ENCODE measurements at places on chromosomes 11 and 22.
A peak's percentile ranks its signal among the peaks of the same experiment; 100 is the strongest.

- no peak for DNase-seq
Observed at GRCh38 chr11:33663121-33663520, 37.5 kb downstream of the C11orf91 start.

- DNase-seq = no peak
Observed at GRCh38 chr11:31875866-31876560, 64.9 kb upstream of the PAX6 start.

- DNase-seq = no peak
Observed at GRCh38 chr22:30743257-30744020, 48.8 kb downstream of the OSBP2 start.

DNA sequence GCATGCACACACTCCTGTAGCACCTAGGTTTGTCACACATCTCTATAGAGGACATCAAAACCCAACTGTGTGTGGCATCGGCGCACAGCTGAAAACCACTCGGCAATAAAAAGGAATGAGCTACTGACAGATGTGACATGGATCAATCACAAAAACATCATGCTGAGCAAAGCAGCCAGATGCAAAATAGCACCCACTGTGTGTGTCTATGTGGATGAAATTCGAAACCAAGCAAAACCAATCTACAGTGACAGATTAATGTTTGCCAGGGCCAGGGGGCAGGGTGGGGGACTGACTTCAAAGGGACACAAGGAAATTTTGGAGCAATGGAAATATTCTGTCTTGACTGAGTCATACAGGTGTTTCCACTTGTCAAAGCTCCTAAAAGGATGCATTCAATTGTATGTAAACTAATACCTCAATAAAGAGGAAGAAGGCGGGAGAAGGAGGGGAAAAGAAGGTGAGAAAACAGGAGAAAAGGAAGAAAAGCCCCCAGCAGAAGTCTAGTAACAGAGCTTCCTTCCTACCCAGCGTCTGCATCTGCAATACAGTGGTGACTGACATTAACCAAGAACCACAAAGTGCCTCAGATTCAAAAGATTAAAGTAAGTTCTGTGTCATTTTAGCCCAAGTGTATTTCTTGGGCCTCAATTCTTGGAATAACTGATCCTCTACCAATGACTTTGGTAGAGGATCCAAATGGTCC, 49.8 kb downstream of the PACSIN2 start:
- DNase-seq = no peak

DNA sequence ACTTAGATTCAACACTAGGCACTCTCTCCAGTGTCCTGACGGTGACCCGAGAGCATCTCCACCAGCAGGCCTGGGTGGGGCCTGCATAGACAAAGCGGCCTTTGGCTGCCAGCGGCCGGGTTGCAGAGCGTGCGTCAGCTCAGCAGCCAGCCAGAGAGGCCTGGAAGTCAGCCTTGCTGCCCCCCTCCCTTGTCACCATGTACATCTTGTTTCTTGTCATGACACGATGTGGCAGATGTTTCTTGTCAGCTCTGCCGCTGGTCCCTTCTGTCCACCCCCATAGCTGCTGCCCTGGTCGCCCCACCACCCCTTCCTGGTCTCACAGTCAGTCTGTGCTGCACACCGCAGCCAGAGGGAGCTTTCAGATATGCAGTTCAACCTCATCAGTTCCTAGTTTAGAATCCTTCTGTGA, 33.1 kb upstream of the CBX7 start:
- peak; percentile 60 for DNase-seq

GRCh38 chr22:29125844-29126243, 53.0 kb downstream of the KREMEN1 start:
- DNase-seq = no peak

GRCh38 chr22:34769361-34769760, 296.6 kb upstream of the ISX start:
- DNase-seq = no peak

DNA sequence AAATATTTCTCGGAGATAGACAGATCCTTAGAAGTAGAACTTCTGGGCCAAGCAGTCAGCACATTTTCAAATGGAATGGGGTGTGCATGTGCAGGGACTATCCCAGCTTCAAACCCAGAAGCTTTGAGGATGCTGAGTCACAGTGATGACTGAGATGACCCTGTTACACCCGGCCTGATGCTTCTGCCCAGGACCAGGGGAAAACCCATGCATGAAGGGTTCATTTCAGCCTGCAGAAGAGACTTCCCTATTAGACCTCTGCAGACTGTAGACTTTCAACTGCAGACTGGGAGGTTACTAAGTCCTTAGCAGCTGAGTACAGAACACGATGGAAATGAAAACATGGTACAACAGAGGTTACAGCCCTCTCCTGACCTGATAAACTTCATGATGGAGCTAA, 3.6 kb upstream of the OR2AT4 start:
- no peak for DNase-seq

- DNase-seq = no peak
Observed at GRCh38 chr22:35725521-35725920, 7.8 kb downstream of the APOL5 start.

- DNase-seq = no peak
Observed at GRCh38 chr11:116373104-116373944, 399.5 kb downstream of the BUD13 start.

DNA sequence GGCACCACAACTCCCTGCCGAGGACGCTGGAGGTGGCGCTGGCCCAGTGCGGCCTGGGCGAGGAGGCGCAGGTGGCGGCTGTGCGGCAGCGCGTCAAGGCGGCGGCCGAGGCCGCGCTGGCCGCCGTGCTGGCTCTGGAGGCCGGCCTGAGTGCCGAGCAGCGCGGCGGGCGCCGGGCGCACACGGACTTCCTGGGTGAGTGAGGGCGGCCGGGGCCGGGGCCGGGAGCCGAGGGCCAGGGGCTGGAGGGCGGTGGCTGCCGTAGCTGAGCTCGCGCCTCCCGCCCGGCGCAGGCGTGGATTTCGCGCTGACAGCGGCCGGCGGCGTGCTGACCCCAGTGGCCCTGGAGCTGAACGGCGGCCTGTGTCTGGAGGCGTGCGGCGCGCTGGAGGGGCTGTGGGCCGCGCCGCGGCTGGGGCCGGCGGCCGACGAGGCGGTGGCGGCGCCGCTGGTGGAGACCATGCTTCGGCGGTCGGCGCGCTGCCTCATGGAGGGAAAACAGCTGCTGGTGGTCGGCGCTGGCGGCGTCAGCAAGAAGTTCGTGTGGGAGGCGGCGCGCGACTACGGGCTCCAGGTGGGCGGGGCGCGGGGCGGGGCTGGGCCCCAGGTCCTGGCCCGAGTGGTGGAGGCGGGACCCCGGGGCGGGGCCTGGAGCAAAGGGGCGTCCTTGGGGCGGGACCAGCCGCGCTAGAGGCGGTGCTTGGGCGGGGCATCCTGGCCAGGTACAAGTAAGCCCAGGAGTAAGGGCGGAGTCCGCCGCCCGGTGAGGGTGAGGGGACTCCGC, 5.4 kb downstream of the CARNS1 start:
- no peak for DNase-seq

DNA sequence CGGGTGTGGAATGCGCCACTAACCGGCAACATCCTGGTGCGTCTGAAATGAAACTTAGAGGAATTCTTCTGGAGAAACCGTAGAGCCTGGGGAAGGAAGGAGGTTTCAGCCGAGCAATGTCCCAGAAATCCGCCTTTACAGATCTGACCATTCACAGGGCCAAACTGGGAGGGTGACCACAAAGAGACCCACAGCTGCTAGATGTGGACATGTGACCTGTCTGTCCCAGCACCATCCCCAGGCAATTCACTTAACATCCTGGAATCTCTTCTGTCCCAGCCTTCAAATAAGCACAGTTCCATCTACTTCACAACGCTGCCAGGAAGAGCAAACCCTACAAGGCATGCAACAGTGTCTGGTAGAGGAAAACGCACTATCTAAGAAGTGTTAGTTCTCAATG, 9.8 kb downstream of the MCAT start:
- no peak for DNase-seq

DNA sequence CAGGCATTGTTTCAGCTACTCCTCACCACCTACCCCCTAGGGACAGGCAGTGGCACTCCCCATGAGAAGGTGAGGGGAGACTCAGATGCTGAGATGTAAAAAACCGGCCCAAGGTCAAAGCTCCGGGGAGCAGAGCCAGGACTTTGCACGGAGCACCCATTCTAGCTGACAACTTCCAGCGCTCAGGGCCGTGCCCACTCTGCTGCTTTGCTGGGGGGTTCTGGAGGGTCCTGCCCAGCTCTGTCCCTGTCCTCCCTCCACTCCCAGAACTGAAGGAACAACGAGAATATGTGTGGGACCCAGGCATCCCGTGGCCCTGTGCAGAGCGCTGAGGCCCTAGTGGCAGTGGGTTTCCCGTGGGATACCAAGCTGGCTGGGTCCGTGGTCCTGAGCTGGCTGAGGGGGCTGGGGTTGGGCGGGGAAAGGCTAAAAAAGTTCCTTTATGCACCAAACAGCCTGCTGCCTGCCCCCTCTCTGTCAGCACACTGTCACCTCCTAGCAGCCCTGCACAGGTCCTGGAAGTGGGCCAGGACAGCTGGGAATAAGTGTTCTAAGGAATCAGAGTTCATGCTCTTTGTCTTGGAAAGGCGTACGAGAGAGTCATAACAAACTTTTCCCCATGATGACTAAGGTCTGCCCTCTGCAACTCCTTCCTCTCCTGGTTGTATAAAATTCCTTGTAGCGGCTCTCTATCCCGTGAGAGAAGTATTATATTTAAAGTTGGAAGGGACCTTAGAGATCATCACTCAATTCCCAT, 1.9 kb downstream of the MS4A10 start:
- DNase-seq = peak; percentile 40

- no peak for DNase-seq
Observed at GRCh38 chr11:66950112-66950535, 8.1 kb downstream of the PC start.

DNA sequence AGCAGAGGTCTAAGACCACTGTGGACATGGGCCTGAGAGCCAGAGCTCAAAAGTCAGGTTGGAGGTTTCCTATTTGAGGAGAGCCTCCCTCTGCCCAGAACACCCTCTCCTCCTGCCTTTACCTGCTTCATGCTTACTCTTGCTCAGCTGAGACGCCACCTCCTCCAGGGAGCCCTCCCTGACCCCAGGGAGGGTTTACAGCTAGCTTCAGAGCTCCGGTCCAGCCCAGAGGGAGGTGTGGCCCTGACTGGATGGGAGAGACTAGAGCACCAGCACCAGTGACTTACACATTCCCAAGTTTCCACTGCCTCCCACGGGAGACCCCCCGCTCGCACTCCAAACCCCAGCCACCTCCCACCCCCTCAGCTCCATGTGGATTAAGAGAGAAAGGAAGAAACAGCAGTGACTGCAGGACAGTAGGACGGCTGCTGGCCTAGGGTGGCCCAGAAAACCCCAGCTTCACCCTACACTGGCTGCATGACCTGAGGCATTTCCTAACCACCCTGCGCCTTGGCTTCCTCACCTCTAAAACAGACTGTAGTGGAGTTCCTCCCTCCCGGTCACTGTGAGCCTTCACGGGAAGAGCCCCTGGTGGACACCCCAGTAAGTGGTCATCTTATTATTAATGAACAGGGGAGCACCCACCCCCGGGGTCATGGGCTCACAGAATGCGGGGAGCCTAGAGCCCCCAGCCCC, 24.5 kb upstream of the PDGFB start:
- DNase-seq = no peak

DNA sequence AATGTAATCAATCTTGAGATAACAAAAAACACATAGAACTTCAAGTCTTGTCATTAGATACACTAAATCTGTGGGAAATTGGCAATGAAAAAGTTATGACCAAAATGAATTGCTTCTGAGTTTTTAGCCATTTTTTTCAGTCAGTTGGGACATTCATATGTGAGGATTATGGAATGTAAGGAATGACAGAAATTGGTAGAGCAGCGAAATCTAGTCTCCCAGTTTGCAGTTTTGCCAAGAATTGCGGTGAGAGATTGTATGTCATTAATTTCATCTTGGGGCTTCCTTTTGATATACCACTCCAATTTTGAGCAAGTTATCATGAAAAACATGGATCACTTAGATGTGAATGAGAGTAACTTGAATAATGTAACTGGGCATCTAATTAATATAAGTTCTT, 49.9 kb downstream of the SIK2 start:
- DNase-seq = no peak

DNA sequence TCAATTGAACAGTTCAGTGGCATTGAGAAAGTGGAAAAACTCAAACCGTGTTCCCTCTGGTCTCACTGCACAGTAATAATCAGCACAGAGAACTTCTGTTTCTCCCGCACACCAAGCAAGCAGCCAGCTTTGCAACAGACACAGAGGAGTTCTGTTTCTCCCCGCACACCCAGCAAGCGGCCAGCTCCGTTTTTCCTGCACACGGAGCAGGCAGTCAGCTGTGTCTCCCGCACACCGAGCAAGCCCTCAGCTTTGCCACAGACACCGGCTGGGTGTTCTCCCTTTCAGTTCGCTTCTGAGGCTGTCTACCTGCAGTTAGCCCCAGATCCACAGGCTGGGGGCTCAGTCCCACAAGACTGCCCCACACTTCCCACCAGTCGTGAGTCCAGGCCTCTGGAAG, 9.9 kb upstream of the TALDO1 start:
- no peak for DNase-seq

GRCh38 chr11:69823641-69824265, 4.5 kb upstream of the FGF3 start:
- DNase-seq = no peak

- DNase-seq = no peak
Observed at GRCh38 chr22:32539631-32540421, 65.2 kb downstream of the FBXO7 start.

DNA sequence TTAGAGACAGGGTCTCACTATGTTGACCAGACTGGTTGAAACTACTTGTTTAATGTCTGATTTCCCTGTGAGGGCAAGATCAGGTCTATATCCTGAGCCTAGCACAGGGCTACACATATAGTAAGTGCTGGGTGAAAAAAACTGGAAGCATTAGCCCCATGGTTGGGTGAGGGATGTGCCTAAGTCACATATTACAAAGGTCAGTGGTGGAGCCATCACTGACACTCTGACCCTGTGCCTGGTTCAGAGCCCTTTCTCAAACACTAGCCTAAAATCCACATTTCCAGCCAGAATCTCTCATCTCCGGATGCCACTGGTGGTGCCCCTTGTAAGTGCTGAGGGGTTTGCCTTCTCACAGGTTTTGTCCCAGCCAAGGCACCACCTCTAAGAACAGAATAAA, 9.0 kb downstream of the TBC1D10A start:
- no peak for DNase-seq

DNA sequence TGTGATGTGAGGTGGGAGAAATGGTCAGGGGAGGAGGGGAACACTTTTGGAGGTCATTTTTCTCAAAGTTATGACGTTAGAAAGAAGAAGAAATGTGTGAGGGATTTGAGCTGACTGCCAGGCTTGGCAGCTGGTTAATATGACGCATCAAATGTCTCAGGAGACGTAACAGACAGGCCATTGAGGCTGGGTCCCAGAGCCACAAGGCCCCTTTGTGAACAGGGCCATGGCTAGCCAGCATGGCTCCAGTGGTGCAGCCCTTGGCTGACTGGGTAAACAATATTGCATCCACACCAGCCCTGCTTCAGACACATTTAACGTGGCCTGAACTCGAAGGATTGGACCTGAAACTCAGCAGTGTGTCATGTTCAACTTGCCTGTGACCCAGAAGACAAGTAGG, 34.3 kb downstream of the AMOTL1 start:
- DNase-seq = no peak

- DNase-seq = no peak
Observed at GRCh38 chr22:29217827-29218757, 12.4 kb downstream of the EMID1 start.

Measured in GM04503 (cell line).